Mesendoderm (in vitro differentiated cells): ENCODE measurements at places on chromosomes 6 and 20.

DNA sequence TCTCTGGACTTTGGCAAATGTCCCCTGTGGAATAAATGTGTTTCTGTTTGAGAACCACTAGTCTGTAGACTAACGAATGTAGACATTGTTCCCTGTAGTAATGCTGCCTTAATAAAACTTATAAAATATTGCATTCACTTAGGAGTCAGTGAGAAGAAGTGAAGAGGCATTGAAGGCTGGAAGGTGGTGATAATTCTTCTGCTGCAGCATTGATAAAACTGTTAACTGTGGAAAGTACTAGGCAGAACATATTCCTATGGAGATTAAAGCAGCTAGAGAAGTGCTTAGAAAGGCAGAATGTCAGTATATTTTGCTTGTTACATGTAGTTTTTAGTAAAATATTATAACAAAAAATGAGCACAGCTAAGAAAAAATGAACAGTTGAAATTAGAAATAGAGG, 4.8 kb downstream of the PGK2 start:
- H3K27ac ChIP-seq: no peak overlapping the region
- no peaks in the 10 kb centered on the region for H3K36me3 ChIP-seq
- no peak for DNase-seq
- H3K27me3 ChIP-seq: no peaks in the 10 kb centered on the region
- H3K4me3 ChIP-seq: no peak overlapping the region

- H3K27me3 ChIP-seq: no peaks in the 10 kb centered on the region
- H3K36me3 ChIP-seq: peaks cover 3% of the 10 kb centered on the region
- H3K4me1 ChIP-seq: no peaks in the 10 kb centered on the region
- no peak for DNase-seq
Observed at GRCh38 chr6:35056952-35057351, 84.2 kb downstream of the TCP11 start.

DNA sequence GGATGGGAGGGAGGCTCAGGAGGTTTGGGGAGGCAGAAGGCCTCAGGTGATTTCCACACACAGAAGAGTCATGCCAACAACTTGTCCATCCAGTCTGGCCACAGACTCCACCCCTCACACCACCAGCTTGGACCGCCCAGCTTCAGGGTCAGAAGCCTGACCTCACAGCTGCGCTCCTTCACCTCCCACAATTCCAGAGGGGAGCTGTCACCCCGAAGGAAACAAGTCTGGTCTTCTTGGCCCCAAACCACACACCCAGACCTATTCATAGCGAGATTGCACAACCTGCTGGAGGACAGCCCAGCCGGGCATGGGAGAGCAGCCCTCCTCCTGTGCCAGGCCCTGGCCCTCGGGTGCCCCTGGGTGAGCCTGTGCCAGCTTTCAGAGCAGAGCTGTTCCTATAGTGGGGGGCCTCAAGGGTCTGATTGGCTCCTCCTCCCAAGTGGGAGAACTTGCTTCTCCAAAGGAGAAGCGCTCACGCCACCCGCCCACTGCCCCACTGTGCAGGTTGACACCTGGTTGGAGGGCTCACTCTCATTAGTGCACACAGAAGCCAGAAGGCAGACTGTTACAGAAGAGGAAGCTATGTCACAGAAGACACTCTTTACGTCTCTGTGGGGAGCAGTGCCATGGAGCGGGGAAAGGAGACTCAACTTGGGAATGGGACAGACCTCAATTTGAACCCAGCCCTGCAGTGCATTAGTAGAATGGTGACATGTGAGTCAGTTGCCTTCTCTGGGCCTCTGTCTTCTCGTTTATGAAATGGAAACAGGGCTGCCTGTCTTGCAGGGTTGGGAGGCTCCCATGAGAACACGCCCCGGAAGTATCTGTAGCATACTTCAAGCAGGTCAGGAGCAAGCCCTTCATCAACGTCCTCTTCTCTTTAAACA, 128.8 kb downstream of the FOXO3 start:
- H3K4me3 ChIP-seq: no peak overlapping the region
- no peaks in the 10 kb centered on the region for H3K4me1 ChIP-seq
- no peaks in the 10 kb centered on the region for H3K36me3 ChIP-seq

DNA sequence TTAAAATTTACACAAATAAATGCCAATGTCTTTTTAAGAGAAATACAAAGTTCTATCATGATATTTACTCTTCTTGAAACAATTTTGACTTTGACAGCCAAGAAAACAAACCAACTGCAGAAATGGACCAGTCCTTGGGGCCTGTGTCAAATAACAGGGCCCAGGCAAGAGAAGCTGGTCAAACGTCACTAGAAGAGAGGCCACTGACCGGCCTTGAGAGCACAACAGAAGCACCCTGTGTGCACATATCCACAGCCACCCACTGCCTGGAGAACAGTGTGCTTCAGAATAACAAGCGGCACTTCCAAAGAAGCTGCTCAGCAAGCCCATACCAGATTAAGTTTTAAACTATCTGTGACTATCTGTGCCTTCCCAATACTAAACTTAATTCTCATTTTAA, 14.8 kb downstream of the APMAP start:
- no peaks in the 10 kb centered on the region for H3K27me3 ChIP-seq
- H3K4me1 ChIP-seq: no peaks in the 10 kb centered on the region
- DNase-seq: no peak
- H3K36me3 ChIP-seq: peaks cover 2% of the 10 kb centered on the region
- H3K4me3 ChIP-seq: no peak overlapping the region

DNA sequence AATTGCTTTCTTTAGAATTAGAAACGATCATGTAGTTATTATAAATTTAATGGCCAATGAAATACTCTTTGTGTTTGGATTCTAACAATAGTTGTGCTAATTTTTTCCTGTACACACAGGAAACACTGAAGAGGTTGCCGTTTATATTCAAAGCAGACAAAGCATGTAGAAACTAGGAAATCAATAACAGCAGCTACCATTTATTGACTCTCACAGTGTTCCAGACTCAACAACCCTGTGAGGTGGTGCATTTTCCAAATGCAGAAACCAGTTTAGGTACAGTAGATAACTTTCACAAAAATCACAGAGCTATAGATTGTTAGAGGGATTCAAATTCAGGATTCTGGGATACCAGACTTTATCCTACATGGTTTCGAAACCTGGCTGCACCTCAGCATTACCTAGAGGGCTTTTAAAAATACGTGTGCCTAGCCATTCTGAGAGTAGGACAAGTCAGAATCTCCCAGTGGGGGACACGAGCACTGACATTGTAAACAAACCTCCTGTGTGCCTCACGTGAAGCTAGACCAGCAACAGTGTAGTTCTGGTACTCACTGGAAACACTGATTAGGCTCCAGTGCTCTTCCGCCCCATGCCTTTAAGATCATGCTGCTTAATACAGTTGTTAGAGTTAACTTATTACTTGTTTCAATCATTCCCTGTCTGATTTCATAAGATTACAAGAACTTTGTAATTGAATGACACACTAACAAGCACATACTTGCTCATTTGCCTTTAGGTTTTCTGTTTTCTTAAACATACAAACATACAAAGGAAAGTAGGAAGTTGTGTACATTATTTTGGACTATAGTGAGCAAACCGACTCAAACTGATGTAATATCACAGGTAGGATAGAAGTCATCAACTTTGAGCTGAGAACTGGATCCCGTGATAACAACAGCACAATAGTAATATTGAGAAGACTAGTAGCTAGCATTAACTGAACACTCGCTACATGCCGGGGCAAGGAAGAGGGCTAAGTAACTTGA, 65.8 kb downstream of the MAP3K4 start:
- H3K27ac ChIP-seq: no peak overlapping the region
- DNase-seq: no peak
- no peaks in the 10 kb centered on the region for H3K27me3 ChIP-seq
- H3K4me3 ChIP-seq: no peak overlapping the region

- H3K27ac ChIP-seq: no peak overlapping the region
- no peak for DNase-seq
- H3K4me3 ChIP-seq: no peak overlapping the region
- H3K36me3 ChIP-seq: no peaks in the 10 kb centered on the region
- H3K27me3 ChIP-seq: no peaks in the 10 kb centered on the region
- no peaks in the 10 kb centered on the region for H3K4me1 ChIP-seq
Observed at GRCh38 chr6:165915022-165915770, 252.2 kb upstream of the PDE10A start.

DNA sequence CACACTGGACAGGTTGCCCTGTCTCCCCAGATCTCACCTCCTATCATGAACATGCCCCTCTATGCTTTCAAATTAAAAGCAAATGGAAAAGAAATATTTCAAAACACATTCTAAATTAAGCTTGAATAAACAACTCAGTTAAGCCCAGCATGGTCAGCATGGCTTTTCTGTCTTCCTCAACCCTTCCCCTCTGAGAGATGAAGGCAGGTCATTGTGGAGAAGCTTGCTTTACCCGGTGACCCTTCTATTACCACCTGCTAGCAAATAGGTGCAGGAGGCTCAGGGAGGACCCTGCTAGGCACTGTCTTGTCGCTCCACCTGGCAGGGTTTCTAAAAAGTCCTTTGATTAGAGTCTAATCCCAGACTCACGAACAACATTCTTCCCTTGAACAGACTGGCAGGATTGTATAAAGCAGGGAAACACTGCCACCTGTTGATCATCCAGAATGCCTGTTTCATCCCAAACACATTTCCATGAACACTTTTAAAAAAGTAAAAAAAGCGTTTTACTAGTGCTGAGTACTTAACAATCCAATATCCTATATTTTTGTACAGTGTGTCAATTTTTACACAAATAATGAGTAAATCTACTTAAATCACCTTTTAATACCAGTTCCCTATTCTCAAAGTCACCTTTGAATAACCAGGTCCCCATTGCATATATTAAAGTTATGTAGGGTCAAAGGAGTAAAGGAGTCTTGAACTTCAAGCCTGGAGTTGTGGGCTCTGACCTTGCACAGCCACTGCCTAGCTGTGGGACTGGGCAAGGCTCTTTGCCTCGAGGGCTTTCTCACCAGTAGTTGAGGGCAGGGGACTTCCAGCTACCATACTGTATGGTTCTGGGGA, 75.5 kb downstream of the GPR6 start:
- no peaks in the 10 kb centered on the region for H3K36me3 ChIP-seq
- H3K4me3 ChIP-seq: no peak overlapping the region
